ENCODE measurements at places on chromosomes 1 and 21. TPM values are rescaled to one million over a fixed set of nuclear protein-coding genes. Genes with fewer than 3 reads are reported as not detected.

NBPF20 gene
- 2.1 TPM for total RNA-seq

SEMA4A gene
- total RNA-seq = 3.5 TPM

HES2 gene
- 29.4 TPM for total RNA-seq

OR10Z1 gene
- total RNA-seq = not detected

DVL1 gene
- 69.0 TPM for total RNA-seq

S100A8 gene
- 1.2 TPM for total RNA-seq

CFHR1 gene
- total RNA-seq = not detected

LCE6A gene
- not detected for total RNA-seq

ARHGAP30 gene
- 2.7 TPM for total RNA-seq

OR2T29 gene
- not detected for total RNA-seq

B3GALT5 gene
- 95.6 TPM for total RNA-seq

KRTAP7-1 gene
- not detected for total RNA-seq

LCE1A gene
- total RNA-seq = not detected

ZNF669 gene
- 5.9 TPM for total RNA-seq

BACH1 gene
- 38.5 TPM for total RNA-seq

RXRG gene
- 0.27 TPM for total RNA-seq

Measured in left colon (tissue), 2 donors.